ENCODE measurements at places on chromosomes 3 and 15.

DNA sequence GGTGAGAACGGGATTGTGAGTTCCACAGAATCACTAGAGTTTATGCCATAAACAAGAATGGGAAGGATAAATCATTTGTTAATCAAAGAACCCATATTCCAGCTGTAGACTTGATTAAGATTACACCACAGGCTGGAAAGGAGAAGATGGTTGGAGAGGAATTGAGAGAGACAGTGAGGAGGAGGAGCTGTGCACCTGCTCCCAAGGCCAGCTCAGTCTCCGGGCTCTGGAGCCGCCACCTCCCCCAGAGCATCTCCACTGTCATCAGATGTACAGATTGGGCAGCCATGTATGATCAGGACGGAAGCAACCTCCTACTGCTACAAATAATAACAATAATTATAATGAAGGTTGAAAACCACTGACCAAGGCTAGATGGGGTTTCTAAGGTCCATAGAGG lies 170.0 kb downstream of the MINAR1 start:
- DNase-seq, result no peak

GRCh38 chr15:62569460-62570404 lies 404.6 kb upstream of the C2CD4B start:
- DNase-seq, result peak; percentile 85

DNA sequence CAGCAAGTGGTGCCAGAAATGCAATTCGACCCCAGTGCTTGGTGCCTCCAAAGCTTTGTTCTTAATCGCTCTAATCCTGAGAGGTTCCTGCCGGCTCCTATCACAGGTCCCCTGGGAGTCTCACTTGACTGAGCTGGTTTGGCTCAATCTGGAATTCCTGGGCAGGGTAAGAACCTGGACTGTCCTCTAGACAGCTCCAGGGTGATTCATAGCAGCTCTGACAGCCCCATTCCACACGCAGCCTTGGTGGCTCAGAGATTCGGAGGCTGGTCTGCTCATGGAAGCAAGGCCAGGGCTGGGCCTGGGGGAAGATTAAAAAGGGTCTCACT lies 37.9 kb downstream of the MYO5C start:
- DNase-seq, result no peak

DNA sequence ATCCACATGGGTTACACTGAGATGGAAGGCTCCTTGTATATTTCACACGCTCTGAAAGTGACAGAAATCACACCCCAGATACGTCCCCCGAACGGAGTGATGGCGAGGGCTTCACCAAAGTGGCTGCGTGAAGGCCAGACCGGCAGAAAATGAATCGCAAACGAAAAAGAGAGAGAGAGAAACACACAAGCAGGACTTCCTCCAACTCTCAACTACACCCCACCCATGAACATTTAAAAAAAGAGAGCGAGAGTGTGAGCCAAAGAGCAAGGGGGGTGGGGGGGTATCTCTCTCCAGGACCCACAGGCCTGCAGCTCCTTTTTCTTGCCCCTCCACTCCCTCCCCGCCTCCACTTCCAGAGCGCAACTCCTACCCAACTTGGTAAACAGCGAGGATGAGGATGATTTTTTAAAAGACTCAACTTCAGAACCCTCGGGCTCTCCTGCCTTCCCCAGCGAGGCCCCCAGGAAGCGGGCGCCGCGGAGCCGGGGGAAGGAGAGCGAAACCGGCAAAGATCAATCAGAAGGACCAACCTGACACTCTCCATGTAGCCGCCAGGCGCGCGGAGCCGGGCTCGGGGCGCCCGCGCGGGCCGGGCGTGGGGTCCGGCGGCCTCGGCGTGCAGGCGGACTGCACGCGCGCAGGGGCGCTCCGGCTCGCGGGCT lies 519.1 kb downstream of the FOXP1 start:
- no peak for DNase-seq

DNA sequence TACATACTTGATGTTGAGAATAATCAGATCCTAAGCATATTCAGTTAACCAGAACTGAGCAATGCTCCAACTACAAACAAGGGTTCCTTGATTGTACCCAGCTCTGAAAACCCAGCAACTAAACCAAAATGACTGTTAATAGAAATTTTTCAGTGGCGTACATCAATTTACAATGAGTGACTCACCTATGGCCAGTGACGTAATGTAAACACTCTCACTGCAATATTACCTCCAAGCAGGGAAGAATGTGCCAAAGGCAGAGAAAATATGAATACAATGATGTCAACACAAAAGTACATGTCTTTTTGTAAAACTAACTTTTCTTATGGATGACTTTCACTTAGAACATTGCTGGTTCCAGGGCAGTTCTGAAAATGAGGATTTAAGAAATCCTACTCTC lies 611.3 kb downstream of the EDEM1 start:
- no peak for DNase-seq

DNA sequence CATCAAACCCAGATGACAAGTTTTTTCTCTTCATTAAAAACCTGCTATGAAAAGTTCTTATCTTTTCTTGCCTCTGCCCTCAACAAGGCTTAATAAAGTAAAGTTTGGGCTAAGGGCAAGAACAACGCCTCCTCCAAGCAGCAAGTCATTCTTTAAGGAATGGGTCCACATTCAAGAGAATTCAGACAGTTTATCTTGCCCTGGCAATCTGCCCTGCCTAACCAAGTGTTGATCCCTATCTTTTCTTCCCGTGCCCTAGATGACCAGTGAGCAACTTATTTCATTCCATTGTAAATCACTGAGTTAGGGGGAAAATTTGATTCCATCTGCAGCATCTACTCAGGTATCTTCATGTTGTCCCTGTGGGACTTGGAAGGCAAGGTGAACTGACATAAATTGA lies 370.3 kb upstream of the DPPA4 start:
- DNase-seq, result no peak

- DNase-seq, result no peak
Observed at GRCh38 chr3:163573324-163573723, 1505.0 kb downstream of the SI start.

GRCh38 chr3:159018341-159018740 lies 216.5 kb downstream of the MFSD1 start:
- no peak for DNase-seq

GRCh38 chr15:65110676-65111292 lies 4.2 kb downstream of the UBAP1L start:
- no peak for DNase-seq
